ENCODE measurements at places on chromosomes 16 and 17. TPM values are rescaled to one million over a fixed set of nuclear protein-coding genes. Genes with fewer than 3 reads are reported as not detected.

The VPS35L gene
- total RNA-seq: 51.9 TPM

The SLC38A7 gene
- 24.1 TPM for total RNA-seq

DNA sequence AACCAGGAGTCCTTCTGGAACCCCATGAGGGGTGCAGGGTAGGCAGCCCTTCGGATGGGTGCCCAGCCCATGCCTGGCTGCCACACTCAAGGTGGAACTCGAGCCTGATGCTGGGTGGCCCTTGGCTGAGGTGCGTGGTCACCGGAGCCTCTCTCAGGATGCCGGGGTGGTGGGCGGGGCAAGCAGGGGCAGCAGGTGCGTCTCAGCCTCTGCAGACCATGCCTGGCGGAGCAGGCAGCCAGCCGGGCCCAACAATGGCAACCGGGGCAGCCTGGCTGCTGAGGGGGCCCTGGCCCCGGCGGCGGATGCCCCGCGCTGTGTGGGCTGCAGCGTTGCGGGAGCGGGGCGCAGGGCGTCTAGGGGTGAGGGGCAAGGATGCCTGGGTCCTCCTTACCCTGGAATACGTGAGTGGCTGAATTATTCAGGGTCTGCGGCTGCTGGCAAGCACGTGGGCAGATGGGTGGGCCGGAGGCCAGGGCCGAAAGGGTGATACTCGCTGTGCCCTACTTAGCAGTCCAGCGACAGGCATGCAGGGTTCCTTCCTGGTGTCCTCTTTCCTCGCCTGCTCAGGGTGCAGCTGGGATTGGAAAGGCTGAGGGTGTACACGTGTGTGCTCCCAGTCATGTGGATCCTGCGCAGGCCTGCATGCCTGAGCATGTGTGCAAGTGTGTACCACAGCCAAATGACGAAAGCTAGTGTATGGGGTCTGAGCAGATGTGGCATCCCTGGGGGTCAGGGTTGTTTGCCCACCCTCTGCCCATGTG lies 14.6 kb downstream of the MYO15A start:
- no peak for DNase-seq

DNA sequence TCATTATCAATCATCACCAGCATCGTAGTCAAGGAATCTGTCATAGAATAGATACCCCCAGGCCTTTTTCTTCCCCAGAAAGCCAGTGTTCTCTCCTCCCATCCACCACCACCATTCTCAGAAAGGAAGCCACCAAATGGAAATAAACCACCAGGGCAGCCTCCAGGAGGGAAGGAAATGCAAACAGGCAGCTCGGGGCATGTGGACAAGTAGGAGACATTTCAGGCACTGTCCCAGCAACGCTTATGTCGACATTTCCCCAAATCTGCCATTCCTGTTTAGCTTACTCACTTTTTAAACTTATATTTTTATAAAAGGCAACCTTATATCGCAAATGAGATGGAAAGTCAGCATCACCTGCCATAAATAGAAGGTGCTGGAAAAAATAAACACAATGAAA lies 15.8 kb downstream of the EMP2 start:
- DNase-seq: no peak

DNA sequence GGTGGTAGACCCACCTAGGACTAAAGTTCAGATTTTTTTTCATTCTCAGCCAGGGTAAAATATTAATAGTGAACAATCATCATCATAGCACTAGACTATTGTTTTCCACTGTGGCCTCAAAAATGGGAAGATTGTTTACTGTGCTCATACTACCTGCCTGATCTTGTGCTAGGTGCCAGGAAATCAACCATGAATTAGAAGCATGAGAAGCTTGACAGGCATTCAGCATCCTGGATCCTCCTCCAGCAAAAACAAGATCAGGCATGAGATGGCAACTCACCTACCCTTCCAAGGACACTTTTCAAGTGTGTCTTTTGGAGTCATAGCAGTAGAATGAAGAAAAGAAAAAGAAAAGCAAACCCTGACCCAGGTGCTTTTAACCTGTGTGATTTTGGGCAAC lies 174.2 kb downstream of the CYLD start:
- no peak for DNase-seq

DNA sequence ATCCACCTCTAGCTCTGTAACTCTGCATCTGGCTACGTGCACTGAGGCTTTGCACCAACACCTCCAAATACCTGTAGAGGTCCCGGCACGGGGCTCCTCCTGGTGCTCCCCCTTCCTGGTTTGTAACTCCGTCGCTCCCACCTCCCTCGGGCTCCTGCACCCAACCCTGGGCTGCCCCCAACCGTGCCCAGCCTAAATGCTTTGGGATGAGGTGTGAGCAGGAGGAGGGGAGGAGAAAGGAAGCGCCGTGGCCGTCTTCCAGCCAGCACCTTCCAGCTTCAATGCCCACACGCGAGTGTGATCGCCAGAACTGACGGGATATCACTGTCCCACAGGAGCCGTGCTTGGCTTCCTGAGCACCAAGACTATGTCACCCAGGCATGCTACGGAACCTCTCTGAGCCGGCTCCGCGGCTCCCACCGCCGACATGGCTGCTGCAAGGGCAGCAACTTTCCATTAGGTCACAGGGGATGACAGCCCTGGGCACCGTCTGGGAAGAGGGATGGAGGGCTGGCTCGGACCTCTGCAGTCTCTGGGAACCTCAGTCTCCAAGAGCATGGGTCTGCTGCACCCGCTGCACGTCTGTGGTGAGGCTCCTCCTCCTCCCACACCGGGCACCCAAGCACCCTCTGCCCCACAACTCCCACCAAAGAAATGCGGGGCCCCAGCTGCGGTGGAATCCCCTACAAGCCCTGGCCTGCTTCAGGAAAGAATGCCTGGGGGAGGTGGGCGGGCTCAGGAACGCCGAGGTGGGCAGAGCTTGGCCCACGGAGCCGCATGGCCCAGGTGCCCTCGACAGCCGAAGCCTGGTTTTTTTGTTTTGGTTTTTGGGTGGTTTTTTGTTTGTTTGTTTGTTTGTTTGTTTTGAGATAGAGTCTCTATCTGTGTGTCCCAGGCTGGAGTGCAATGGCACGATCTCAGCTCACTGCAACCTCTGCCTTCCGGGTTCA lies 6.4 kb upstream of the SLC38A10 start:
- no peak for DNase-seq

DNA sequence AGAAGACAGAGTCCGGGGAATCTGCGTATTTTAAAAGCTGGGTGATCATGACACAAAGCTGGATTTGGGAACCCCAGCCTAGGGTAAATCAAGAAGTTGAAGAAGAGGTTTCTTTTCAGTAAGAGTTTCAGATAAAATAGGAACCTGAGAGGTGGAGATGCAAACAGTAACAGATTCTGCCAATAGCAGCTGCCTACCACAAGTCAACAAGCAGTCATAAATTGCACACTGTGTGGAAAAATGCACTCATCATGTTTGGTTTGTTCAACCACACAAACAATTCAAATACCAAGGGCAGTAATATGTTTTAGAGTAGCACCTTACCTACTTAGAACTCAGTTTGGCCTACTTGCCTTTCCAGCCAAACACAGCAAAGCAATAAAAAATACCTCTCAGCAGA lies 14.0 kb downstream of the MYO1D start:
- no peak for DNase-seq
